ENCODE measurements at places on chromosomes 11 and 22.

DNA sequence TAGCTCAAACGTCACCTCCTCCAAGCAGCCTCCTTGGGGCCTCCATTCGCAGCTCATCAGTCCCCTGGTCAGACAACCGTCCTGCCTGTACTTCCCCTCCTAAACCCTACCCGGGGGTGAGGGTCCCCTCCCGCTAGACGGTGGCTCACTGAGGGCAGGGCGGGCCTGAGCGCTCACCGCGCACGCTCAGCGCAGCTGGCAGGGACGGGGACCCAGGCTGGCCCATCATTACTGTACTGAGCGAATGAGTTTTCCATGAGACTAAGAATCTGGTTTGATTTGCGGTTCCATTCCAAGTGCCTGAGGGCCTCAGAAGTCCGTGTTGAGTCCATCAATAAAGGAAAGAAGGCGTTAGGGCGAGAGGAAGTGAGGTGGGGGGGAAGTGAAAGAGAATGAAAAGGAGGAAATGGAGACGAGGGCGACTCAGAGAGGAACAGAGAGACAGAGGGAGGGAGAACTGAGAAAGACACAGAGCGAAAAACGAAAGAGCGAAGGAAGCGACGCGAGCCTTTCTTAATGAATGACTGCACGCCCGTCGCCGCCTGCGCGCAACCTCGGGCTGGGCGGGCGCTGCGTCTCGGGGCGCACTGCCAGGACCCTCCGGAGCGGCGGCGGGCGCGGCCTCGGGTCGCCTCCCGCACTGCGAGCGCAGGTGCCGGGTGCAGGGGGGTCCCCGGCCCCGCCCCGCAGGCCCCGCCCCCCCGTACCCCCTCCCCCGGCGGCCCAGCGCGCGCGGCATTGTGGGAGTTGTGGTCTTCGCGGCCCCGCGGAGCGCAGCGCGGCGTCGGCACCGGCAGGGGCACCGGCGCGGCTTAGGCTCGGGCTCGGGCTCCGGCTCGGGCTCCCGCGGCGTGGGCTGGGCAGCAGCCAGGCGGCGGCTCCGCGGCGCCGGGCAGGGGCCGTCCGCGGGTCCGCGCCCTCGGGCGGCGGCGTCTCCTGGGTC, at the start of gene ASPHD2:
Gene ASPHD2, plus strand, starts transcription at position 746 of the 943 bp plus-strand sequence. CDS start 4,356 bp downstream, outside the sequence.
- peak; percentile 75 for DNase-seq

DNA sequence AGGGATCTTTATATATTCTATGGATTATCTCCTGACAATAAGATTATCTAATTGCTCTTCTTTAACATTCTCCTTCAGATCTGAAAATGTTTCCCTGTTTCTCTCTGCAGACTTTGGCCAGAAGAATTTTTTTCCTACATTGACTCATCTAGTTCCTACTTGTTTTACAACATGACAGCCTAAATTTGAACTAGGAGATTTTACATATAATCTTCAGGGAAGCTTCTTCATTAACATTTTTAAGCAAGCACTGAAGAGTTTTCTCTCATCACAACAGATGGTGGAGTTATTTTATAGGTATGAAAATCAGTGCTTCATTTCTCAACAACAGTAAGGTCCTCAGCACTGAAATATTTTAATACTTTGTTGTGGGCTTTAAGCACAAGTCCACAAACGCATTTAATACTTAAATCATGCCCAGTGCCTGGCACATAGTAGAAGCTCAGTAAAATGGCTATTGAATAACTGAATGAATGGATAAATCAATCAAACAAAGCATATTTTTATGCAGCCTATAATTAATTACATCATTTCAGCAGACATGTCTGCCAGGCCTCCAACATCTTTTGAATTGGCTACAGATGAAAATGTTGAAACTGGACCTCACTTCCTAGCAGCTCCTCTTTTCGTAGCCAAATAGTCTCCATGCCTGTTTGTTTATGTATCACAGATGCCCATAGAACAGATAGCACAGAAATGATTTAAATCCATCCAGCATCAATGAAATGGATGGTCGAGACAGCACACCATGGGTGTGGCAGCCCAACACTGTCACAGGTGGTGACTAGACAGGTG, 117.3 kb upstream of the POU2AF2 start:
- no peak for DNase-seq

- no peak for DNase-seq
These were observed 8.8 kb downstream of the ASCL2 start for GRCh38 chr11:2261436-2262230.

GRCh38 chr22:20577549-20577975, 70.2 kb downstream of the MED15 start:
- no peak for DNase-seq

GRCh38 chr11:123518496-123519054, 88.5 kb downstream of the GRAMD1B start:
- DNase-seq = no peak

- DNase-seq = peak; percentile 9
These were observed 585 bp downstream of the CYB5R3 start for GRCh38 chr22:42648368-42649245.

DNA sequence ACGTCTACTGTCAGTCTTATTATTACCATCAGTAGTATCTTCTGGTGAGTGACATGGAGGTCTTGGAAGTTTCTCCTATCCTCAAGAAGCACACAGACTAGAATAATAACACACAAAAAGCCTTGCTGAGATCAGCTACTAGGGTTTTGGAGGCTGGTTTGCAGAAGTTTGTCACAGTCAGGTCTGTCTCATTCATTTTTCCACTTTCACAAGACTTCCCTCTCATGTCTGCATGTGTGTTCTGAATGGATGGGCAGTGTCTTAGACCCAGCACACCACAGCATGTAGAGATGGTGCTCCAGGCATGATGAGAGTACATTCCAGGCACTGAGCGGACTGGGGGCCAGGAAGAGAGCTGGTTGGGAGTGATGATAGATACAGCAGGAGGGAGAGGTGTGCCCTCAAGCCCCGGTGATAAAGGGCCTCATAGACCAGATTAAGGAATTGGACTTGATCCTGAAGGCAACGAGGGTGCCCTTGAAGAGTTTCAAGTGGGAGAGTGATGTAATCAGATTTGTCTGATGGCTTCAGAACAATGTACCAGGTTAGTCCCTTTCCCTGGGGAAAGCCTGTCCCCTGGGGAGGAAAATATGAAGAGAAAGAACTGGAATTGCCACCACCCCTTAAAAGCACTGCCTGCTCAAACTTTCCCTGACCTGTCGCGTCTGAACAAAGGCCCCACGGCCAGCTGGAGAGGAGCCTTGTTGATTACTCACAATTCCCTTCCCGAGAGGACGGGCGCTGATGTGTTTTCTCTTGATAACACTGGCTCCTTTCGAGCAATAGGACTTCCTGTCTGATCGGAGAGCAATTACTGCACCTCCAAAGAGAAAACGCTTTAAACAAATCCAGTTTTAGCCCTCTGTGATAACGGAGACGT, 45.1 kb upstream of the LMO2 start:
- no peak for DNase-seq

DNA sequence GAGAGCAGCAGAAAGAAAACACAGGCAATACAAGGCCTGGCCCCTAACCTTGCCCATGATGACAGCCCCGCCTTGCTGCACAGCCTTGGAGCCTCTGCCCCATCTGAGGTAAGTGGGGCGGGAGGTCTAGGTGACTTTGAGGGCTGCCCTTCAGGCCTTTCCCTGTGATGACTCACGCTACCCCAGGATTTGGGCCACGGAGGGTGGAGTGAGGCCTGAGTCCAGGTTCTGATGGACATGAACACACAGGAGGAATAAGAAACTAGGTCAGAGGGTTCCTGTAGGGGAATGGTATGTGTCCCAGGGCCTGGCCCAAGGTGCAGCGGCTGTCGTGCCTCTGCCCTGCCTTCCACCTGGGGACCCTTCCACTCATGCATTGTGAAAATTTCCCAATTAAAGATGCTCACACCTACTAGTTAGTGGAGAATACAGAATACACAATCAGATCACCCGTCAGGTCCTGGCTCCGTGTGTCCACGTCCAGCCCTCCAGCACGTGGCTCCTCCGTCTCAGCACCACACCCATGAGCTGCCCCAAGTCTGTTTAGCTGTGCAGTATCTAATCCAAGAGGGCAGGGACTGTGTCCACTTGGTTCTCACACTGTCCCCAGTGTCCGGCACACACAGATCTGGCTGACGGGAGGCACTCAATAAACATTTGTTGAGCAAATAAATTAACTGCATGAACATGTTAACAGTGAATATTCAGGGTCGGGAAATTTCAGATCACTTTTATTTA, 111.0 kb downstream of the CHST1 start:
- no peak for DNase-seq

GRCh38 chr11:2273771-2274170, 3.4 kb upstream of the ASCL2 start:
- no peak for DNase-seq

DNA sequence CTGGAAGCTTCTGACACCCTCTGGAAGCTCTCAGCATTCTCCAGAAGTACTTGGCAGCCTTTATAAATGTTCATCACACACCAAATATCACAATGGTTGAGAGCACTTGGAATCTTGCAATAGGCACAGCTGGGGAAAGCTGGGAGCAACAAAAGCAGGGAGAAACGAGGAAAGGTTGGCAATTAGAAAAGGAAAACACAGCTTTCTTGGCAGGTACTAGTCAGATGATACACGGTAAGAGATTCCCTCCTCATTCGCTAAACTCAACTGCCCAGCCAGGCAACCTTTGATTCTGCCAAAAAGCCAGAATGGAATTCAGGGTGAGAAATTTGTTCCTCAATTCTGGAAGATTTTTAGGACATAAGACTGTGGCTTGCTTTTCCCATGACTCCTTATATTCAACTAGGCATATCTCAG, 576.9 kb upstream of the ANO5 start:
- DNase-seq = no peak

- DNase-seq = no peak
These were observed 26.7 kb upstream of the SMIM38 start for GRCh38 chr11:69129053-69129452.

GRCh38 chr11:67604815-67605214, 1.9 kb upstream of the NDUFV1 start:
- DNase-seq = no peak

- DNase-seq = no peak
These were observed 32.5 kb downstream of the LGR4 start for GRCh38 chr11:27440090-27440489.

GRCh38 chr11:124898711-124899110, 1.0 kb upstream of the ROBO4 start:
- no peak for DNase-seq

DNA sequence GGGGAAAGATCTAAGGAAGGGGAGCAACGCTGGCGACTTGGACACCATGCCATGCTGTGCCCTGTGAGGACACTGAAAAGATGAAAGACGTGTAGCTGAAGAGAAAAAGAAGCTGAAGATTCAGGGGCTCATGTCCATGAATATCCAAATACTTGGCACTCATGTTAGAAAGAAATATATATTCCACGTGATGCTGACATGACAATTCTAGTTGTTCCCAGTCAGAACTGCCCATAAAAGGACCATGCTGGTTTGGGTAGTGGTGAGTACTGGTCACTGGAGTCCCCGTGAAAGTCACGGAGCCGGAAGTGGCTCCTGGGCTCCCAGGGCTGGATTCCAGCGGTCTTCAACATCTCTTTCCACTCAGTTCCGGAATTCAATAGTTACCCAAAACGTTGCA, 9.9 kb downstream of the MS4A15 start:
- DNase-seq = no peak

GRCh38 chr11:47917599-47918369, 62.6 kb upstream of the PTPRJ start:
- DNase-seq = no peak

GRCh38 chr11:10931761-10932670, 74.2 kb upstream of the ZBED5 start:
- DNase-seq = no peak

GRCh38 chr11:6608726-6609501, 3.1 kb downstream of the TAF10 start:
- DNase-seq = no peak

- DNase-seq = no peak
These were observed 206.4 kb downstream of the DBX1 start for GRCh38 chr11:19953909-19954308.

DNA sequence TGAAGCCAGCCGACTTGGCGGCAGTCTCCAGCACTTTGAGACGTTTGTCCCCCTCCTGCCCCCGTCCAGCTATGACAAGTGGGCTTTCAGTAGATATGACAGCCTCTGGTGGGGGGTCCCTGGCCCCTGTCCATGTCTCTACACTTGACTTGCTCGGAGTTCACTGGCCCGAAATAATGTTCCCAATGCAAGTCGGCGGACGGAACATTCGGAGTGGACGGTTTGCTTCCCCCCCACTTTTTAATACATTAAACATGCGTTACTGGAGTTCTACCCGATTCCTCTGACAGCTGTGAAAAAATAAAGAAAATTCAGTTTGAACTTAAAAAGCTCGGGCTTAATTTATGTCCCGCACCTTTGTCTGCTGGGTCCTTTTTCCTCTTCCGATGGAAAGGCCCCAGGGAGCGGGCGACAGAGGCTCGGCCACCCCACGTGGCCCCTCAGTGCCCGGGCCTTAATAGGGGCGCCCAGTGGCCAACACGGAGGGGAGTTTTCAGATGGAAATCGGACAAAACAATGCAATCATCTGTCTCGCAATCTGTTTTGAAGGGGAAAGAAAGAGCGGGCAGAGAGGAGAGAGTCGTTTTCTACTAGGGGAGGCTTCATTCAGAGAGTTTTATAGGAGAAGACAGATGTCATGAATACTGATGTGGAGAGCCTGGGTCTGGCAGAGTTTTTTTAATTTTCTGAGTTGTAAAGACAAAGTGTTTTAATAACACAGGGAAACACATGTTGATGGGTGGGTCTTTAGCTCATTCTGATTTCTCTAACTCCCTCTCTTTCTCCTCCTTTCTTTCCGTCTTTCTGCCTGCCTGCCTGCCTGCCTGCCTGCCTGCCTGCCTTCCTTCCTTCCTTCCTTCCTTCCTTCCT, 50.2 kb downstream of the SMIM38 start:
- no peak for DNase-seq
